ENCODE measurements at places on chromosomes 4 and X. TPM values are rescaled to one million over a fixed set of nuclear protein-coding genes. Genes with fewer than 3 reads are reported as not detected.

Gene HELT
- total RNA-seq: not detected

Gene ATRX
- 59.8 TPM for total RNA-seq

Gene PLK4
- total RNA-seq: 9.2 TPM

Gene PLP2
- total RNA-seq: 59.0 TPM

Gene RNF128
- 0.09 TPM for total RNA-seq

Gene NPNT
- total RNA-seq: 112 TPM

Gene ZAR1
- total RNA-seq: not detected

Gene KLHL4
- total RNA-seq: 9.0 TPM

Gene ARHGAP10
- total RNA-seq: 41.6 TPM

Gene MBTPS2
- total RNA-seq: 10.7 TPM

Gene C1QTNF7
- 2.8 TPM for total RNA-seq

Gene UGT2A1
- total RNA-seq: 0.31 TPM

Gene DBET
- not detected for total RNA-seq

Gene PDK3
- 5.6 TPM for total RNA-seq

Gene HPSE
- total RNA-seq: 0.18 TPM

Gene PAQR3
- total RNA-seq: 5.5 TPM

Gene CSTF2
- 8.4 TPM for total RNA-seq

Gene ENAM
- 2.4 TPM for total RNA-seq

Gene TMEM31
- 0.18 TPM for total RNA-seq

Gene NKX6-1
- not detected for total RNA-seq

Gene KLKB1
- 0.09 TPM for total RNA-seq

Gene TLR6
- 2.0 TPM for total RNA-seq

All from muscle of leg (tissue), 16 donors.